ENCODE measurements at places on chromosomes 3 and 15. TPM values are rescaled to one million over a fixed set of nuclear protein-coding genes. Genes with fewer than 3 reads are reported as not detected.

Gene GASK1A
- 0.15 TPM for total RNA-seq

Gene CFAP100
- total RNA-seq, result not detected

Gene CNTN3
- total RNA-seq, result 0.07 TPM

Gene CCR4
- total RNA-seq, result not detected

Gene OR5AC2
- total RNA-seq, result not detected

Gene CLDN18
- total RNA-seq, result not detected

Gene DGKG
- 2.6 TPM for total RNA-seq

DNA sequence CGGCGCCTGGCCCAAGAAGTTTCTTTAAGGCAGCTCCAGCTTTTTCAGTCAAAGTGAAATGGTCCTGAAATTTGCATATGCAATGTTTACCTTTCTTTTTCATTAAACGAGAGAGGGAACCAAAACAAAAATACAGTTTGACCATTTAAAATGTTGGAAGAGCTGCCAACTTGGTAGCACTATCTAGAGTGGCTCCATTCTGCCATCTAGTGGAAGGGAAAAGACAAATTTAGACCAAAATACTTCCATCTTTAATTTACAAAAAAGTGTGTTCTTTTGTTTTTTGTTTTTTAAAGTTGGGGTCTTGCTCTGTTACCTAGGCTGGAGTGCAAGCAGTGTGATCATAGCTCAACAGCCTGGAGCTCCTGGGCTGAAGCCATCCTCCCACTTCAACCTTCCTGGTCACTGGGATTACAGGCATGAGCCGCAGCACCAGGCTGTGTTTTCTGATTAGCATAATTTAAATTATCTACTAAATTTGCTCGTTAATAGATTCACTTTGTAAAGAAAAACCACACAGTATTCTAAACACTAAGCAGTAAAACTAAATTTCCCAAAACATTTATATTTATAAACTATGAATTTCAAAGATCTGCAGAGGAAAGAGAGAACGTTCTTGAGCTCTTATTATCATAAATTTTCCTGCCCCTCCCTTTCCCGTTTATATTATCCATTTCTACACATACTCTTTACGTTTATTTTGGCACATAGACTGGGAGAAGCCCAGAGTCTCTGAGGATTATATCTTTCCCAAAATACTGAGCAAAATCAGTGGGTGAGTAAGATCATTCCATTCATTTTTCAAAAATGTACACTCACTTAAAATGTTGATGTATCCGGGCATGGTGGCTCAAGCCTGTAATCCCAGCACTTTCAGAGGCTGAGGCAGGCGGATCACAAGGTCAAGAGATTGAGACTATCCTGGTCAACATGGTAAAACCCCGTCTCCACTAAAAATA, 15.4 kb upstream of the RFC4 start:
- peak; percentile 74 for DNase-seq

- DNase-seq, result no peak
These were observed 440.5 kb upstream of the CBLB start for GRCh38 chr3:106309274-106309673.

DNA sequence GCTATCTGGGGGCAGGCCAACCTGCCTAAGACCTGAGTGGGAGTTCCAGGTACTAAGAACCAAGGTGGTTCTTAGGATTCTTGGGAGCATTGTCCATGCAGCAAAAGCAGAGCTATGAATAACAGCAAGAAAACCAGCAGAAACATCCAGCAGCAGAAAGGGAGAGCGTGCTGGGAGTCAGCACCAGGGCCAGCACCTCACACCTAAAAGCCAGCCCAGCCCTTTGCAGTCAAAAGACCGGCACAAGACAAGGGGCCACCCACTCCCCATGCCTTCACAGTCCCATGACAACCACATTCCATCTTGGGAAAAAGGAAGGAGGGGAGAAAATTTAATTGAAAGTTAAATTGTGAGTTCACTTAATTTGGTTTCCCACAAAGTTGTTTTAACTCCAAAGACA, 364.9 kb downstream of the AGBL1 start:
- no peak for DNase-seq

DNA sequence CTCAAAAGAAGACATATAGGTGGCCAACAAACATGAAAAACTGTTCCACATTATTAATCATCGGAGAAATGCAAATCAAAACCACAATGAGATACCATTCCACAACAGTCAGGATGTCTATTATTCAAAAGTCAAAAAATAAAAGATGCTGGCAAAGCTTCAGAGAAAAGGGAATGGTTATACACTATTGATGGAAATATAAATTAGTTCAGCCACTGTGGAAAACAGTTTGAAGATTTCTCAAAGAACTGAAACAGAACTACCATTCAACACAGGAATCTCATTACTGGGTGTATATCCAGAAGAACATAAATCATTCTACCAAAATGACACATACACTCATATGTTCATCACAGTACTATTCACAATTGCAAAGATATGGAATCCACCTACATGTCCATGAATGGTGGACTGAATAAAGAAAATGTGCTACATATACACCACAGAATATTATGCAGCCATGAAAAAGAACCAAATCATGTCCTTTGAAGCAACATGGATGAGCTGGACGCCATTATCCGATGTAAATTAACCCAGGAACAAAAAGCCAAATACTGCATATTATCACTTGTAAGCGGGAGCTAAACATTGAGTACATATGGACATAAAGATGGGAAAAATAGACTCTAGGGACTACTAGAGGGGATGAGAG, 32.7 kb upstream of the DGKG start:
- DNase-seq, result no peak

DNA sequence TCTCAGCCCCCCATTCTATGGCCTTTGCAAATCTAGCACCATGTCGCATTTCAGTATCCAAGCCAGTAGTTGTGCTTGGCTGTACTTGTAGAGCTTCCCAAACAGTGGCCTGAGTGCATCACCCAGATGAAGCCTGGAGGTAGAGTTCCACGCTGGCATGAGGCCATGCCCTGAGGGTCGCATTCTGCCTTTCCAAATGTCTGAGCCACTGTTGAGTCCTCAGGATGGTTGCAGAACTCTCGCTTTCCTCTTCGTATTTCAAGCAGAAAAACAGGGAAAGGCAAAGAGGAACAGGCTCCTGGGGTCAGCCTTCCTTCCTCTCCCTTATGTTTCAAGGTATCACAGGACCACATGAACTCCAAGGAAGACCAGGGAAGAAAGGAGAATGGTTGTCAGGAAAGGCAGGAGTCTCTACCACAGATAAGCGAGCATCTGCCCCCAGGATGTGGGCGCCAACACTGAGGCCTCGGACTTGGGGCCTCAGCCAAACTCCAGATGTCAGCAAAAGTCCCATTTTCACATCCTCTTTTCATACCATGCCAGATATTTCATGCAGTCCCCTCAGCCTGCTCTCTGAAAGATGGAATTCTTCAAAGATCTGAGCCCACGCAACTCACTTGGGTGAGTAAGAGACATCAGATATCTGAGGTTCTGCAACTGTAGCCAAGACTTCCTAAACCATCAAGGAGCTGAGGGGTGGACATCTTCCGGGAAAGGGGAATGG, 19.4 kb upstream of the PRR20G start:
- no peak for DNase-seq

DNA sequence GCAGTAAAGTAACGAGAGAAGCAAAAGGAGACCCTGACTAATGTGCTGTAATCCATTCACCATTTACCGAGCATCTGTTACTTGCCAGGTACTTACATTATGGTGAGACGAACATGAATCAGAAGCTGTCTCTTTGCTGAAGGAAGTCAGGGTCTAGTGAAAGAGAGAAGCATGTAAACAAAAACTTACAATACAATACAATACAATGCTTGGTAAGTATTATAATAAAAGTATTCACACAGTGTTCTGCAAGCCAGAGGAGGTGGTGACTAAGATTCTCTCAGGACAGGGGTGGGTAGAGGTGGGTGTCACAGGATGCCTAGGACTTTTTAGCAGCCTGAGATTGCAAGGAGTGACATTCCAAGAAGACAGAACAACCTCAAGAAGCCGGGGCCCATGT, 50.2 kb upstream of the MGA start:
- no peak for DNase-seq

DNA sequence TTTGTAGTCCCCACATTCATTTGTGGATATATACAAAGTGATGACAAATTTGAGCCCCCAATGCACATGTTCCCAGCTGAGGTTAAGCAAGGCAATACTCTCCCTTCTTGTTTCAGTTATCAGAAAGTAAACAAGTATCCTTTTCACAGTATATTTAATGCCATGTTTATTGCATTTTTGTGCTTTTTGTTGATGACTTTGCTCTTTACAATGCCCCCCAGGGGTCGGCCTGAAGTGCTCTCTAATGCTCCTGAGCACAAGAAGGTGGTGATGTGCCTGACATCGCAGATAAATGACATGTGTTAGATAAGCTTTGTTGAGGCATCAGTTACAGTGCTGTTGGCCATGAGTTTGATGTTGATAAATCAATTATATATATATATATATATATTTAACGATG, 57.7 kb upstream of the THSD4 start:
- no peak for DNase-seq

DNA sequence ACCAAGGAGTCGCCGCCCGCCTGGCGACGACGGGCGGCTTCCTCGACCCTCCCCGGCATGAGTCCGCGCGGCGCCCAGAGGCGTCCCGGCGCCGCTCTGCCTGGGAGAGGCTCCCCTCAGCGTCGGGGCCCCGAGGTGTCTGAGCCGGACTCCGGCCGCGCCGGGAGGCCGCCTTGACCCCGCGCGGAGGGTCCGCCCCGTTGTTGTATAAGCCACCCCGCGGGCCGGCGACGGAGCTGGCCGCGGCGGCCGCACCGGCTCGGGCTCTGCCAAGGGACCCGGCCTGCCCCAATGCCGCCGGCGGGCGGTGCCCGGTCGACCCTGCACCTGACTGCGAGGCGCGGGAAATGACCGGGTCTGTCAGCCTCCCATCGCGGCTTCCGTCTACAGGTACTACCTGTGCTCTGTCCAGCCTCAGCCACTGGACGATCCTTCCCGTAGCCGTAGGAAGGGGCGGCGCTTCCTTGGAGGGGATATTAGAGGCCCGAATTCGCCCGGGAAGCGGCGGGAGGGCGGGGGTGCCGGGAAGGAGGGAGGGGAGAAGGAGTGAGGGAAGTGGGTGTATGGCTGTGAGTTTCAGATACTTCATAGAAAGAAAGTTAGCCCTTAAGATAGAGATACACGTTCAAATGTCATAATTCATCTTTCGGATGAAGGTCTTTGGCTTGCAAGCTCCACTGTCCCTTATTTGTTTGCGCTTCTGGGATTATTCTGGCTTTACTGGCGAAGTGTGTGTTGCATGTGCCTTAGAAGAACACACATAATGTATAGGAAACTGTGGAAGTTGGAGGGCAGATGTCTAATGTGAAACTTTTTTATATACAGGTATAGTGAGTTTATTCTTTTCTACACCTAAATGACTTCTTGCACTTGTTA, 620 bp downstream of the ABHD5 start:
- peak; percentile 56 for DNase-seq

- DNase-seq, result no peak
These were observed 530.8 kb upstream of the BCHE start for GRCh38 chr3:166367947-166368533.
